ENCODE measurements at places on chromosomes 12 and 14.
A peak's percentile ranks its signal among the peaks of the same experiment; 100 is the strongest.

DNA sequence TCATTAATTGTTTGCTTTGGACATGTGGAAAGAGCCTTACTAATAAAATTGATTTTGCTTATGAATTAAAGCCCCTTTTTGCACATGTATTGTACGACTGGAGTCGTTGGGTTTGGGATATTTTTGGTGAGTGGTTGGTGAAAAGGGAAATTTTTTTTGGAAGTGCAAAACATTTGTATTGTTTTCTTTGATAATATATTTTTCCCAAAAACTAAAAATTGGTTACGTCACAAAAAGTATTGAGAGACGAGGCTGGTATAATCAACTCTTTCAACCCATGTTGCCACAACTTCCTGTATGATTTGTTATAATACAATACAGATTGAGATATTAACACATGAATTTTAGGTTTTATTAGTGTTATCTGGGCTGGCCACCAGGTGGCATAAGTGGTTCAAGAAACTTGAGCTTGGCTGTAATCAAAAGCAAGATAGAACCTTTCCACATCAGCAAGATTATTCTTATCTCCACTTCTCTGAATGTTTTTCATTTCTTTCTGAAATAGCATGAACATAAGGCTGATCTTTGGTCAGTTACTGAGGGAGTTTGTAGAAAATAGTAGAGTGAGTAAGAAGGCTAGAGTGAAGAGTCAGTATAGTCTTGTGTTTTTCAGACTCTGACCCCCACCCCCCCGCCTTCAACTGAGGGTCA, 8.7 kb downstream of the NGDN start:
- peak; percentile 40 for DNase-seq

DNA sequence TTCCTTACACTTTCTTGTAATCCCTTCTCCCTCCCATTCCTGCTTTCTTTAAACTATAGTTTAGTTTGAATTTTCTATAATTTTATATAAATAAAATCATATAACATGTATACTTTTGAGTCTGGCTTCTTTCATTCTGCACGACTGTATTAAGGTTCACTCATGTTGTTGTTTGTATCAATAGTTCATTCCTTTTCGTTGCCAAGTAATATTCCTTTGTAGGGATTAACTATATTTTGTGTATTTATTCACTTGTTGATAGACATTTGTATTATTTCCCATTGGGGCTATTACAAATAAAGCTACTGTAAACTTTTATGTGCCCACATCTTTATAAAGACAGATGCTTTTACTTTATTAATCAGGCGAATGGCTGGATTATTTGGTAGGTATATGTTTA, 39.4 kb upstream of the TBC1D15 start:
- no peak for DNase-seq

GRCh38 chr12:575129-575502, 88.1 kb downstream of the NINJ2 start:
- no peak for DNase-seq

DNA sequence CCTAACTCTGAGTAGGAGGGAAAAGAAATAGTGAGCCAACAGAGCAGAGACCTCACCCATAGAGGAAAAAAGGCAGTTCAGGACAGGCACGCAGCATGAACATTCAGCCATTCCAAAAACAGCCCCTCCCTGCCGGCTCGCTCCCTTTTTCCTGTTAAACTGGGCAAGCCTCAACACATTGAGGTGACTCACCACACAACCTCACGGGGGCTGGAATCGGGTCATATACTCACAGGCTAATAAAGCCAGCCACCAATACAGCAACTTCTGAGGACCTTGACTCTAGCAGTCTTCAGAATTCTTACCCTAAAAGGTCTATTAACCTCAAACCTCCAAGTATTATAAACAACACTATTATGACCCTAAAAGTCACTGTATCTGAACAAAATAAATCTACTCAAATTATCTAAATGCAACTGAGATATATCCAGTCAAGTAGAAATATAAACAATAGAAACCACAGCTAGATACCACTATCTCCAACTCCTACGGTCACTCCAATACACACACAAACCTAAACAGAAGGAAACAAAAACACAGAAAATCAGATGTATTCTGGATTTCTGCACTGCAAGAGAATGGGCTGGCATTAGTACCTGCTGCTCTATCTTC, 6.3 kb downstream of the YBX3 start:
- no peak for DNase-seq
